Endothelial cell (in vitro differentiated cells): ENCODE measurements at places on chromosomes 12 and 14. TPM values are rescaled to one million over a fixed set of nuclear protein-coding genes. Genes with fewer than 3 reads are reported as not detected.

- DNase-seq: no peak
Measured at GRCh38 chr12:109832541-109833306, 474 bp downstream of the TRPV4 start.

- no peak for DNase-seq
Measured at GRCh38 chr14:52254086-52254485, 13.4 kb upstream of the PTGDR start.

GRCh38 chr14:37819155-37820015 lies 224.0 kb downstream of the TTC6 start:
- no peak for DNase-seq

DNA sequence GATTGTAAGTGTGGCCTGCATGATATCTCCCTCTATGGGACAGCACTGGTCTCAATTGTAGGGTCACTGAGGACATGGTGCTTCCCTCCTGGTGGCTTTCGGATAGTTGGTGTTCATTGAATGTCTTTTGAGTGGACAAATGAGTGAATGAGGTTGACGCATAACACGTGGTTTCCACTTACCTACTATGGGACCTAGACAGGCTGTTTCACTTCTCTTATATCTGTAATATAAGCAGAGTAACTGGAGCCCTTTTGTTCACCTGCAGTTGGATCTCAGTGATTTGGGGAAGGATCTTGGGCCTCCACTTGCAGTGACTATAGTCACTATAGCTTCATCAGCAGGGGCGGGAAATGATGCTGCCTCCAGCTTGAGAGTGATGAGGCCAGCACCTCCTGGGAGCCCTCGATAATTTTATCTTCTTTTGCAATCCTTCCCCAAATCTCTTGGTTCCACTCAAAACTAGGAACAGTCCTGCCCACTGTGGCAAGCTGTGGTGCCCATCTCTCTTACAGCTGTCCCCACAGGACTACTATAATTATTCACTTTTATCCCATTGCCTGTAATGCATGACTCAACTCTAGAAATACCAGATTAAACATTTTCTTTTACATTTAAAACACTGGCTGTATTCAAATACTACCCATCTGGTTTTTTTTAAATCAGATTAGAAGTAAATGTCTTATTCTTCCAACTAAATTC lies 242.9 kb downstream of the CHST11 start:
- DNase-seq: no peak

- no peak for DNase-seq
Measured at GRCh38 chr14:81177225-81177624, 43.5 kb downstream of the GTF2A1 start.

GRCh38 chr12:69828897-69829296 lies 3.9 kb downstream of the MYRFL start:
- no peak for DNase-seq

DNA sequence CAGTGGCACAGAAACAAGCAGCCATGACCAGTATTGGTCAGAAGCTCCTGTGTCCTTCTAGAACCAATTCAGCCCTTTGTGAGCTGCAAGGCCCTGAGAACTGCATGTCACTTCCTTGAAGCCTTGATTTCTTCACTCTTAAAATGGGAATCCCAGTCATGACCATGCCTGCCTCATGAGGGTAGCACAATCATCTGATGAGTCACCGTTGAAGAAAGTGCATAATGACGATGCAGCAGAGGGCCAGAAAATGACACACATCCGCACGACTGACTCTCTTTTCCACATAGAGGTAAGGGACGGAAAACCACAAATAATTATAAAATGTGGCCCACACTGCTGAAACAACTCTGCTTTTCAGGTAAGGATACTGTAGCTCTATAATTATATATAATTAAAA lies 777.4 kb downstream of the BCL11B start:
- DNase-seq: no peak

DNA sequence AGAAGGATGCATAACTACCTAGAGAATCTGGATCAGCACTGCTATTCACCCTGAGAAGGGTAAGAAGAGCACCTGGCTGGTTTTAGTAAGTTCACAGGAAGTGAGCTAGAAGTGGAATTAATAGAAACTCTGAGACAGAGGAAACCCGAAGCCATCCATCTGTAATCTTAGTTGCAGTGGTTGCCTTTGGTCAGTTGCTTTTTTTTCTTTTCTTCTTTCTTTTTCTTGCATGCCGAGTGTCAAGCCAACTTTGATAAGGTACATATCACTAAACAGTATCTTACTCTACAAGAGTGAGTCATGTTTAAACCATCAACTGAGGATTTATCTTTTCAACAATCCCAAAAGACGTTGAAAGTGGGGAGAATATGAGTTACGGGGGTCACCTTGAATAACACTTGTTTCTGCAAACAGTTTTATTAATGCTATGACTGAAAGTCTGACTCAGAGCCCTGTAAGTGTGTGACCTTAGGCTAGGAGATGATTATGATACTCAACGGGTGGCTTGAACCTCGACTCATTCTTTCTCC lies 26.7 kb downstream of the C12orf75 start:
- DNase-seq: no peak

- DNase-seq: no peak
Measured at GRCh38 chr12:40874868-40875267, 182.6 kb downstream of the CNTN1 start.

GRCh38 chr12:132593938-132594358 lies 16.4 kb downstream of the LRCOL1 start:
- peak; percentile 70 for DNase-seq

DNA sequence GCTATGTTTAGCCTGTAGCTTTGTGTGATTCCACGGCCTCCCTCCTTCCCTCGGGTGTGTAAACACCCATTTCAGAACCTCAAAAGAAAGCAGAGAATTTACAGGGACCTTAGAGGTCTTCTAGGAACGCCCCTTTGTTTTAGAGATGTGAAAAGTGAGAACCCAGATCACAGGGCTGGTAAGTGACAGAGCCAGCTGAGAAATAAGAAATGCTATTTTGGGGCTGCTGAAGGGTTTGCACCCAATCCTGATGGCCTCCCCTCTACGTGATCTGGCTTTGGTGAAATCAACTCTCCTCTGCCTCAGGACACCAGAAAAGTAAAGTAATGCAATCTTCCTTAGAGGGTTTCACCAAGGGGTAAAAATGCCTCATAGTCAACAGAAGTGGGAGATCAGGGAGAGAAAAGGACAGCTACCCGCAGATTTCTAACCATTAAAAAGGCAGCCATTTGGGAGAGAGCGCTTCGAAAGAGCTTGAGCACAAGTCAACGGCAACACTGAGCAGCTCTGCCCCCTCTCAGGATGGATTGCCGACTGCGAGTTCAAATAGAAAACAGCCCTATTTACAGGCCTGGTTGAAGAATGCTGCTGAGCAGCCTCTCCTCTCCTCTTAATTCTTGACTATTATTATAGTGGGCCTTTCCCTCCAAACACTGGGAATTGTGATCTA lies 78.5 kb upstream of the RASSF3 start:
- DNase-seq: no peak

DNA sequence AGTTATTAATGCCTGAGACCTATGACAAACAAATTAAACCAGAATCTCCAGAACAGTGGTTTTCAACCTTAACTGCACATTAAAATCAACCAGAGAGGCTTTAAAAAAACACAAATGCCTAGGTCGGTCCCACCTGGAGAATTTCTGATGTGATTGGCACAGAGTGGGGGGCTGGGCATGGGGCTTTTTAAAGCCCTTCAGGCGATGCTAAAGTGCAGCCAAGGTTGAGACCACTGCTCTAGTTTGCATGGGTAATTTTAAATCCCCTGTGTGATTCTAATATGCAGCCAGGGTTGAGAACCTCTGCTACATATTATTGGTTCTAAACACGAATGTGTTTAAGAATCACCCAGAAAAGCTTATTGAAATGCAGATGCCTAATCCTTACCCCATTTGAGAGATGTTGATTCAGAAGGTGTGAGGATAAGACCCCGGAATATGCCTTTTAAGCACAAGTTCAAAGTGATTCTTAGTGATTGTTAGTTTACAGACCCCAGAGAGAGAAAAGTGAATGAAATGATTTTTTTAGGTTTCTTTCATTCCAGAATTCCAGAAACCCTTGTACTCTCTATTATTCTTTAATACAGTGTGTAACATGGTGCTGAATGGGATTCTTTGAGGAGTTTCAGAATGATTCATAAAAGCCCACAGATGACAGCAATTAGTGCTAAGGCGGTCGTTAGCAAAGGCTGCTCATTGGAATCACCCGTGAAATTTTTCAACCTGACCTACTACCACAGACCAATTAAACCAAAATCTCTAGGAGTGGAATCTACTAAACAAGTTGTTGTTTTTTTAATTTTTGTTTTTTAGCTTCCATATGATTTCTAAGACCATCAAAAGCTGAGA lies 44.9 kb downstream of the LIN7A start:
- DNase-seq: no peak

GRCh38 chr12:30823156-30823699 lies 68.5 kb upstream of the CAPRIN2 start:
- DNase-seq: peak; percentile 64

DNA sequence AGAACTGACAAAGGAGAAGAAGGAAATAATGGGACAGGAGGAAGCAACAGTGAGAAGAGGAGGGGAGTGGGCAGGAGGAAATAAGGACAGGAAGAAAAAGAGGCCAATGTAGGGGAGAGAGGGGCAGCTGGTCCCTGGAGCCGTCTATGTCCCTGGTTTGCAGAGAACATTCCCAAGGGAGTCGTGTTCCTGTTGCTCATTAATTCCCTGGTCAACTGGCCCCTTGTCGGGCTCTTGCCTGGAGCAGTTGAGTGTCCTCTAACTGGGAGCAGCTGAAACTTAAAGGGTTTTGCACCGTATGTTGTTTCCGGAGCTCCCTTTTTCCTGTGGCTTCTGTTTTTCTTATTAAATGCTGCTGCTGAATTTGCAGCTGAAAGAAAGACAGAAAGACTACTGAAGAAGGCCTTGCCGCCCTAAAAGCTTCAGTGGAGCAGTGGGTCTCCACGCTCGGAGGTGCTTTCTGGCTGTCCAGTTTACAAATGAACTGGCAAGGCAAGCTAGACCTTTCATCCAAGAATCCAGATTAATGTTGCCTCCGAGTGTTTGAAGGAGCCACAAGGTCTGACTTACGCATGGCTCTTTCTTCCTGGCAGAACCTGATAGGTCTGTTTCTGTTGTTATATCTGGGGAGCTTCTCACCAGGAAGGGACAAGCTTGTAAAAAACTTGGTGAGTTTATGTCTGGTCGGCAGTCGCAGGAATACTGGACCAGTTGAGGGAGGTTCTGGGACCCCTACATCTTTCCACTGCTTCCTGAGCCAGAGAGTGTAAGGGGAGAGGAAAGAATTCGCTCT lies 146.2 kb upstream of the RFLNA start:
- DNase-seq: no peak

- DNase-seq: no peak
Measured at GRCh38 chr12:107515446-107515958, 170.1 kb upstream of the PWP1 start.

DNA sequence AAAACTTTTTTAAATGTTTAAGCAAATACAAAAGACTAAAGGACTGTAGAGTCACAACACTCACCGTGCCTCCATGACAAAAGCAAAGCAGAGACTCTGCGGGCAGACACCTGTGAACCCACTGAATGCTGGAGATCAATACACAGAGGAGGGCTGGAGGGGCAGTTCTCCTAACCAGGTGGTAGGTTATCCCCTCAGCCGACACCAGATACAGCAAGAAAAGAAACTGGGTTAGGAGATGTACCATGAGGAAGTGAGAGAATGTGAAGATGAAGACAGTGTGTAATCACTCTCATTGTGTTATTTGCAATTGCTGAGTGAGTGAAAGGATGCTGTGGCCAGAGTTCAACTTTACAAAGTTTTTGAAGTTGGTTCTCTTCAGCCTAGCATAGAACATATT lies 480.3 kb downstream of the BCL11B start:
- no peak for DNase-seq

BICDL1 gene
- total RNA-seq: 2.8 TPM

C12orf54 gene
- not detected for total RNA-seq

FRS2 gene
- total RNA-seq: 22.9 TPM

GRIN2B gene
- total RNA-seq: 2.4 TPM
